ENCODE measurements at places on chromosomes 2 and 18. TPM values are rescaled to one million over a fixed set of nuclear protein-coding genes. Genes with fewer than 3 reads are reported as not detected.

DNA sequence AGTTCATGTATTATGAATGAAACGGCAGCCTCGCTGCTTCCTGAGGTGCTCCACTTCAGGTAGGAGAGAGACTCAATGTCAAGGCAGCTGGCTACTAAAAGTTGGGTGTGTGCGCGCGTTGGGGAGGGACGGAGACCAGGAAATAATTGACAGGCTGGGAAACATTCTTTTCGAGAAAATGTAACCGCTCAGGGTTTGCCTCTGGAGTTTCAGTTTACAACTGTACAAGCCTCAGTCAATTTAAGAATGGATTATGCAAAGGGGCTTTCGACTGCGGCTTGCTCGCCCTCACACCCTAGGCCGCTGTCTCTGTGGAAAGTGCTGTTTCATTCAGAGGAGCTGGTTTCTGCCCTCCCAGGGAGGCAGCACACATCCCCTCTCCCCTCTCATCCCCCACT lies 4.4 kb upstream of the SPRED2 start:
- peaks cover 13% of the 10 kb centered on the region for H3K4me1 ChIP-seq
- H3K36me3 ChIP-seq: no peaks in the 10 kb centered on the region
- peaks cover 38% of the 10 kb centered on the region for H3K27me3 ChIP-seq
- H3K27ac ChIP-seq: peak overlapping the region; percentile 51

GRCh38 chr2:241680827-241681599 lies 5.6 kb downstream of the DTYMK start:
- no peak overlapping the region for H3K4me3 ChIP-seq
- no peak overlapping the region for H3K27ac ChIP-seq
- no peak for DNase-seq
- H3K27me3 ChIP-seq: no peaks in the 10 kb centered on the region

The EFEMP1 gene
- total RNA-seq: not detected

The GAREM2 gene
- total RNA-seq: 1.4 TPM

DNA sequence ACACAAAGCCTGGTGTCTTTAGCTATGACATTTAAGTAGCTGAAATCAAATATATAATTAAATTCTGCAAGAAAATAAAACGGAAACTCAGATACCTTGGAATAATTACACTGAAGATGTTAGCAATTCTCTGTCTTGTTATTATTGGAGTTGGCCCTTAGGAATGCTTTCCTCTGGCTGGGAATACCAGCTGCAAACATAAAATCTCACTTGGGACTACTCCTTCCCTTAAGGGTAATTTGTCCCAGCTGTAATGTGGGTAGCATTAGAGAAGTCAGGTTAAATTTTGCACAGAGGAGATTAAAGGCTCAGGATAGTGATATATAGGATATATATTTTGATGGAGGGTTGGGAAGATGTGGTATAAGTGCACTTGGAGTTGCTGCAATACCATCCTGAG lies 37.3 kb upstream of the GRP start:
- H3K27me3 ChIP-seq: peaks cover 4% of the 10 kb centered on the region
- no peak overlapping the region for H3K27ac ChIP-seq

The CRYGC gene
- total RNA-seq: not detected

DNA sequence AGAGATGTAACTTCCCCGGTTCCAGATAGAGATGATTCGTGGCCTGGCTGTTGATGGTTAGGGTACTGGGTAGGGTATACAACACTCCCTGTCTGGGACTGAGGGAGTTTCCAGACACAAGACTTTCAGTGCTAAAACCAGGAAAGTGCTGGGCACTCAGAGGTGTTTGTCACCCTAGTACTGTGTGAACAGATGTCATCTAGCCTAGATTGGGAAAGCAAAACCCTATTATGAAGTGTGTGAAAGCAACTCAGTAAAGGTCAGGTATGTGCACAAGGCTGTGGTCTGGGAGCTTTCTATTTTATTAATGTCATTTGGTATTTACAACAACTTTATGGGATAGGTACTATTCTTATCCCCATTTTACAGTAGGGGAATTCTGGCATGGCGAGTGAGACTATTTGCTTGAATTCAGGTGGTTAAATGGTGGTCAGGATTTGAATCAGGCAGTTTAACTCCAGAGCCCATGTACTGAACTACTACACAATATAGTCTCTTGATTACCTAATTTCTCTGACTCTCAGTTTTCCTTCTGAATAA lies 2.6 kb downstream of the BZW1 start:
- peaks cover 63% of the 10 kb centered on the region for H3K36me3 ChIP-seq
- H3K4me3 ChIP-seq: peak overlapping the region; percentile 74
- peaks cover 57% of the 10 kb centered on the region for H3K4me1 ChIP-seq
- peak; percentile 60 for DNase-seq
- peaks cover 1% of the 10 kb centered on the region for H3K27me3 ChIP-seq
- peak overlapping the region; percentile 100 for H3K27ac ChIP-seq

GRCh38 chr18:48003426-48004349 lies 73.2 kb upstream of the SMAD2 start:
- no peak for DNase-seq
- H3K36me3 ChIP-seq: no peaks in the 10 kb centered on the region
- no peak overlapping the region for H3K27ac ChIP-seq
- H3K4me3 ChIP-seq: no peak overlapping the region
- peaks cover 4% of the 10 kb centered on the region for H3K27me3 ChIP-seq
- H3K4me1 ChIP-seq: no peaks in the 10 kb centered on the region

DNA sequence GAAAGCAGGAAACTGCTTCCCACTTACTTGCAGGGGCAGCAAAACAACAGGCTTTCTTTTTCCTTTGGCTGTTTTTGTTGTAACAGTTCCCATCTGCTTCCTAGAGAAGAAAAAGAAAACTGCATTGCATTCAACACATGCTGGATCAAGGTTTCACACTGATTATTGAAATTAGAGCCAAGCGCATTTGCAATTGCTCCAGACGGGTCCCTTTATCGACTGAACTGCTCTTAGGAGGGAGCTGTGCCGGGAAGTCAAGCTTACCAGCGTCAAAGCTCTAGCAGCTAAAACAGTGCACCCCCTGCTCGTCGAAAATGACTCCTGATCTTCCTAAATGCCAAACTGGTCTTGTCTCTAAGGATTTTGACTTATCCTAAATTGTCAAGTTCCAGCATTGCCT lies 164.0 kb upstream of the SESTD1 start:
- no peaks in the 10 kb centered on the region for H3K36me3 ChIP-seq
- no peak overlapping the region for H3K4me3 ChIP-seq
- peaks cover 6% of the 10 kb centered on the region for H3K27me3 ChIP-seq
- no peak for DNase-seq
- H3K27ac ChIP-seq: no peak overlapping the region

DNA sequence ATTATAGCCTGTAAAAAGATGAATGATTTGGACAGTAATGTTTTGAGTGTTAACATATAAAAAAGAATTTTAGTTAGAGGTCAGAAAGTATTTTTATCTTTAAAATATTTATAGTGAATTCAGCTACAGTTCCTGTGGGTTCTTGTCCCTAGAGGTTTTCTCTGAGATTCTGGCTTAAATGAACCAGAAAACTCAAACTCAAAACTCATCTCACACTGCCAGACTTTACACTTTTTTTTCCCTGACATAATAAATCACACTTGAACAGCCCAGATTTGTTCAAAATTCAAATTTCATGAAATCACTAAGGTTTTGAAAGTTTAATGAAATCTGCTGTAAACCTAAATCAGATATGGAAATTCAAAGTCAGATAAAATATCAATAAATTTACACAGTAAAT lies 92.3 kb downstream of the KCNH7 start:
- no peak overlapping the region for H3K27ac ChIP-seq
- H3K36me3 ChIP-seq: no peaks in the 10 kb centered on the region
- H3K27me3 ChIP-seq: no peaks in the 10 kb centered on the region
- no peak for DNase-seq
- no peak overlapping the region for H3K4me3 ChIP-seq
- no peaks in the 10 kb centered on the region for H3K4me1 ChIP-seq

The ZAP70 gene
- total RNA-seq: 160 TPM

The RAPGEF4 gene
- not detected for total RNA-seq

GRCh38 chr2:237980751-237981150 lies 13.9 kb downstream of the UBE2F start:
- H3K4me3 ChIP-seq: no peak overlapping the region
- H3K27me3 ChIP-seq: no peaks in the 10 kb centered on the region
- H3K4me1 ChIP-seq: peaks cover 53% of the 10 kb centered on the region
- peak; percentile 49 for DNase-seq
- H3K36me3 ChIP-seq: peaks cover 11% of the 10 kb centered on the region

The EVX2 gene
- not detected for total RNA-seq

GRCh38 chr2:75068546-75068945 lies 110.1 kb downstream of the POLE4 start:
- H3K27me3 ChIP-seq: no peaks in the 10 kb centered on the region
- H3K4me1 ChIP-seq: no peaks in the 10 kb centered on the region
- no peak for DNase-seq

GRCh38 chr2:217892560-217892959 lies 110.2 kb downstream of the TNS1 start:
- no peak for DNase-seq
- H3K27me3 ChIP-seq: no peaks in the 10 kb centered on the region
- no peak overlapping the region for H3K27ac ChIP-seq
- no peaks in the 10 kb centered on the region for H3K36me3 ChIP-seq
- H3K4me1 ChIP-seq: no peaks in the 10 kb centered on the region

The TXNDC2 gene
- total RNA-seq: not detected

DNA sequence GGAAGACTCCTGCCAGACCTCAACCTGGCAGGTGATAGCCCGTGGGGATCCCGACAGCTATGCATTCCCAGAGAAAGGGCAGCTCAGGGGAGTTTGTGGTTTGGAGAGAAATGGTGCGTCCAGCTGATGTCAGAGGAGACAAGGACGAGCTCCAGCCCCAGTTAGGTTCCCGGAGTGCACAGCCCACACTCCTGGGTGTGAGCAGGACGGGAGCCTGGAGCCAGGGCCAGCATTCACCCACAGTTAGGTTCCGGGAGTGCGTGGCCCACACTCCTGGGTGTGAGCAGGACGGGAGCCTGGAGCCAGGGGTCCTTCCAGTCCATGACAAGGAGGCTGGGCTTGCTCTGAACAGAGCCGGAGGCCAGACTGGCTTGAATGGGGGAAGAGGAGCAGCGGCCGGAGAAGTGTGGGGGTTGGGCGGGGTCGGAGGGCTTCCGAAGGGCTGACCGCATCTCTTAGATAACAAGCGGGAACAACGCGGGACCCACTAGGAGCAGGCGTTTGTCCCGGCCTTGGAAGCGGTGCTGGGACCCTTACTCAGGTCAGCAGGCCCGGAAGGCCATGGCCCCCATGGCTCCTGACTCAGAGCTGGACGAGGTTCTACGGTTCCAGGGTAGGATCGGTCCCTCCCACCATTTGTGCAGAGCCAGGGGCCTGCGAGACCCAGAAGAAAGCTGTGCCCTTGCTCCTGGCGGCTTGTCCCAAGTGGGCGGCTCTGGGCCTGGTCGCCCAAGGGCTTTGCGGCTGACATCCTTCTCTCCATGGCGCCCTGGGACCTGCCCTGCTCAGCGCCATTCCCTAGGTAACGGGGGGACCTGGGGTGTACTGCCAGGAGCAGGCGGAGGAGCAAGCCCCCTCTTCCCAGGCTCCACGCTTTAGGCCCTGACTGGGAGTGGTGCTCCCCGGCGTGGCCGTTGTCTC lies 185.6 kb downstream of the RTP5 start:
- H3K27ac ChIP-seq: no peak overlapping the region
- DNase-seq: no peak
- H3K36me3 ChIP-seq: no peaks in the 10 kb centered on the region

The BOLL gene
- total RNA-seq: not detected

GRCh38 chr2:2597712-2598111 lies 266.6 kb upstream of the MYT1L start:
- peaks cover 10% of the 10 kb centered on the region for H3K27me3 ChIP-seq
- H3K4me1 ChIP-seq: no peaks in the 10 kb centered on the region
- DNase-seq: no peak

- H3K4me3 ChIP-seq: no peak overlapping the region
- no peak overlapping the region for H3K27ac ChIP-seq
- H3K36me3 ChIP-seq: no peaks in the 10 kb centered on the region
- no peaks in the 10 kb centered on the region for H3K4me1 ChIP-seq
- no peaks in the 10 kb centered on the region for H3K27me3 ChIP-seq
Measured at GRCh38 chr2:5734859-5735520, 42.8 kb downstream of the SOX11 start.

The SEPTIN2 gene
- total RNA-seq: 261 TPM

- no peak overlapping the region for H3K4me3 ChIP-seq
- H3K36me3 ChIP-seq: no peaks in the 10 kb centered on the region
- DNase-seq: no peak
- H3K4me1 ChIP-seq: no peaks in the 10 kb centered on the region
- H3K27me3 ChIP-seq: peaks cover 2% of the 10 kb centered on the region
Measured at GRCh38 chr2:100182494-100183361, 40.3 kb upstream of the AFF3 start.

The UGT1A3 gene
- total RNA-seq: not detected

- H3K4me3 ChIP-seq: no peak overlapping the region
- peaks cover 3% of the 10 kb centered on the region for H3K36me3 ChIP-seq
- H3K4me1 ChIP-seq: peaks cover 11% of the 10 kb centered on the region
- H3K27ac ChIP-seq: no peak overlapping the region
- no peaks in the 10 kb centered on the region for H3K27me3 ChIP-seq
- DNase-seq: no peak
Measured at GRCh38 chr2:223832241-223832903, 5.0 kb downstream of the AP1S3 start.

GRCh38 chr2:226953206-226953605 lies 117.4 kb downstream of the RHBDD1 start:
- DNase-seq: no peak
- H3K27me3 ChIP-seq: no peaks in the 10 kb centered on the region
- H3K27ac ChIP-seq: no peak overlapping the region
- no peak overlapping the region for H3K4me3 ChIP-seq
- peaks cover 6% of the 10 kb centered on the region for H3K4me1 ChIP-seq
- peaks cover 34% of the 10 kb centered on the region for H3K36me3 ChIP-seq

The DNAH7 gene
- total RNA-seq: 0.07 TPM

Data from activated CD4-positive, alpha-beta memory T cell treated with anti-CD3 and anti-CD28 coated beads for 36 hours (primary cell).